ENCODE measurements at places on chromosomes 12 and 14.

- no peak for DNase-seq
These were observed 37.3 kb upstream of the TBPL2 start for GRCh38 chr14:55477680-55478079.

DNA sequence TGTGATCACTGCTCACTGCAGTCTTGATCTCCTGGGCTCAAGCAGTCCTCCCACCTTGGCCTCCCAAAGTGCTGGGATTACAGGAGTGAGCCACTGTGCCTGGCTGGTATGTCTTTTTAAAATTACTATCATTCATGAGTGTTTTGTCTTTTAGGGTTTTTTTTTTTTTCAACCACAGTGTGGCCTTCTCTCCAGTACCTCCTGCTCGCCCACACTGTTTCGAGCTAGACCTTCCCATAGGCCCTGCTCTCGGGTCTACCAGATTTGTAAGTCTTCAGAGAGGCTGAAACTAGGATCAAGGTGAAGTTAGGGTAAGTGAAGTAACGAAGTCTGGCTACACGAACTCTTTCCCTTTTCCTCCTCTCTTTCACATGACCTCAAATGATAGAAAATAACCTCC, 1.5 kb downstream of the BIN2 start:
- DNase-seq: no peak

DNA sequence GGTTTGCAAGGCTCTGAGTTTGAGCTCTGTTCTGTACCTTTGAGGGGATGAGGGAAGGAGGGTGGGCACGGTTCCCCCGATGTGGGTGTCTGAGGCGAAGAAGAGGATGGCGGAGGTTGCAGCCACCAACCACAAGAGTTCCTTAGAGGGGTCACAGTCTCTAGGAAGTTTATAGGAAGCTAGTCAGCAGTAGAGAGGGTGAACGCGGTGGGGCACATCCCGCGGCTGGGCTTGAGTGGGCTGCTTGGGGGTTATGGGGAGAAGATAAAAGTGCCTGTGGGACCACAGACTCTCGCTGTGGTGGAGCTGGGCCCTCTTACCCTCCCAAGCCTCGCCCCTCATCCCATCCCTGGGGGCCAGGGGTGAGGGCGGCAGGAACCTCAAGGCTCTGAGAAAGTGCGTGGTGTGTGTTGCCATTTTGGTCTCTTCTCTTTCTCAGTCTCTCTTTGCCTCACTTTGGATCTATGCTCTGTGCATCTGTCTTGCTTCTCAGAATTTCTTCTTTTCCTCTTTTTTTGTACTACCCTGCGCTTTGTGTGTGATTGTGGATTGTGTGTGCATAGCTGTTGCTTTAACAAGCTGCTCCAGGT, 2.7 kb downstream of the CD4 start:
- no peak for DNase-seq

- no peak for DNase-seq
These were observed 21.3 kb downstream of the MOK start for GRCh38 chr14:102283631-102284129.

- no peak for DNase-seq
These were observed 81.3 kb upstream of the BTG1 start for GRCh38 chr12:92226961-92227360.

DNA sequence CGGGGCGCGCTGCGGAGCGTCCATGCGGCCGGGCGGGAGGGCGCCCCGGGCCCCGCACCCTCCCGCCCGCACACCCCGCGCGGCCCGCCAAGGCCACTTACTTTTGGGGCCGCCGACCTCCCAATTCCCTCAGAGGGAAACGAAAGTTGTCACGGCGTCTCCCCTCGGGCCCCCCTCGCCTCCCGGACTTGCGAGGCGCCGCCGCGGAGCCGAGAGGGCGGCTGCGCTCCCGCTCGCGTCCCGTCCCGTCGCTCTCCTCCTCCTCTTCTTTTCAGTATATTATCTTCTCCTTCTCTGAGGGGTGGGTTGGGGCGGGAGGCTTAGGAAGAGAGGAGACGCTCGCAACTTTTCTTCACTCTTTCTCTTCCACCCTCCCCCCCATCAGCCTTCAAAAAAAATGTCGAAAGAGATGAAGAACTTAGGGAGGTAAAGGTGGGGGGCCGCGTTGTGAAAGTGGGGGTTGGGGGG, 613 bp downstream of the DUSP16 start:
- no peak for DNase-seq

DNA sequence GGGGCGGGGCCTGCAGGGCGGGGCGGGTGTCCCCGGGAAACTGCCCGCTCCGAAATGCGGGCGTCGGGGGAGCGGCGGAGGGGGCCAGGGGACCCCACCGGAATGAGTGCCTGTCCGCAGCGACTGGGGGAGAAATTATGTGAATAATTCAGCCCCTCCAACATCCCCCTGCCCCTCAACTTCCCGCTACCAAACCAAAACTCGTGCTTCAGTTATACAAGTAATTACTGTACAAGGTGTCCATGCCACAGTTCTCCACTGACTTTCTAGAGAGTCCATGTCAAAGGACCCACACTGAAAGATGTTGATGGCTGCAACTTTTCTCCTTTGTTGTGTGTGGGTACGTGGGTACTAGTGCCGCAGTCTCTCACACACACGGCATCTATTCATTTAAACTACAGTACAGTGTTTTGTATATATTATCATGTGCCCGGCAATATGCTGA, 414 bp upstream of the CDK17 start:
- DNase-seq: no peak

GRCh38 chr12:25764892-25765291, 193.6 kb upstream of the RASSF8 start:
- DNase-seq: no peak

DNA sequence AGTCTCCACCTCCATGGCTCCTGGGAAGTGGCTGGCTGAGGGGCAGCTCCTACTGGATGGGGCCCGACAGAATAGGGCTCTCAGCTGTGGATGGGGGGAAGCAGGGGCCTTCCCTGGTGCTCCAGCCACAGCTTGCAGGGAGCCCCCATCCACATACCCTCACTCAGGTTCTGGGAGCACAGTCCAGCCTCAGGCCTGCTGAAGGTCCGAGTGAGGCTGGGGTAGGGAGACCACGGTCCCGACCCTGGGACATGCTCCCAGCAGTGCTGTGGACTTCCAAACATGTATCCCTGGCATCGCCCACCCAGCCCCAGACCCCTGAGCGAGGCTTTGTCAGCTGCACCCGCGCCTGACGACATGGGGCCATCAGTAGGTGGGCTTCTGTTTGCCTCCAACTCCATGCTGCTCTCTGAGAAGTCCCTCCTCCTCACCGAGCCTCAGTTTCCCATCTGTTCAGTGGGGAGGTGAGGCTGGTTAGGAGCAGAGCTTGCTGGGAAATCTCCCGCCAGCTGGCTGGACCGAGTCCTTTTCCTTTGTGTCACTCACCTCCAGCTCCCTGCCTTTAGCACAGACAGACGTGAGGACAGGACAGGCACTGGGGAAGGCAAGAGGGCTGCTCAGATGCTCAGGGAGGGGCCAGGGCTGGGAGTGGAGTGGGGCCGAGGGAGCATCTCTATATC, 9.1 kb upstream of the ATG101 start:
- no peak for DNase-seq

GRCh38 chr14:81433378-81433777, 33.3 kb upstream of the STON2 start:
- DNase-seq: no peak

DNA sequence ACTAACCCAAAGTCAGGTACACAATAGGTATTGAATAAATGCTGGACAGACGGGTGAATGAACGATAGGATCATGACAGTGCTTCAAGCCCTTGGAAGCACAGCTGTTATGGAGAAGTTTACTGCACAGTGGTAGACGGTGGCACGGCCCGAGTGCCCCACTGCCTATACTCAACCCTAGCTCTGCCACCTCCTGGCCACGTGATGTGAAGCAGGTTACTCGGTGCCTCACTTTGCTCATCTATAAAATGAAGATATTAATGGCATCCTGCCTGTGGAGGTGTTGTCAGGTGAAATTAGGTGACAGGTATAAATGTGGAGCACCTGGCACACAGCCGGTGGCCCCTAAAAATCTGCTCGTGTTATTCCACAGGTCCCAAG, 5.8 kb downstream of the ASB2 start:
- DNase-seq: peak; percentile 52

GRCh38 chr14:89267163-89267562, 149.9 kb downstream of the FOXN3 start:
- DNase-seq: no peak

GRCh38 chr14:104689881-104690711, 678 bp downstream of the INF2 start:
- no peak for DNase-seq

DNA sequence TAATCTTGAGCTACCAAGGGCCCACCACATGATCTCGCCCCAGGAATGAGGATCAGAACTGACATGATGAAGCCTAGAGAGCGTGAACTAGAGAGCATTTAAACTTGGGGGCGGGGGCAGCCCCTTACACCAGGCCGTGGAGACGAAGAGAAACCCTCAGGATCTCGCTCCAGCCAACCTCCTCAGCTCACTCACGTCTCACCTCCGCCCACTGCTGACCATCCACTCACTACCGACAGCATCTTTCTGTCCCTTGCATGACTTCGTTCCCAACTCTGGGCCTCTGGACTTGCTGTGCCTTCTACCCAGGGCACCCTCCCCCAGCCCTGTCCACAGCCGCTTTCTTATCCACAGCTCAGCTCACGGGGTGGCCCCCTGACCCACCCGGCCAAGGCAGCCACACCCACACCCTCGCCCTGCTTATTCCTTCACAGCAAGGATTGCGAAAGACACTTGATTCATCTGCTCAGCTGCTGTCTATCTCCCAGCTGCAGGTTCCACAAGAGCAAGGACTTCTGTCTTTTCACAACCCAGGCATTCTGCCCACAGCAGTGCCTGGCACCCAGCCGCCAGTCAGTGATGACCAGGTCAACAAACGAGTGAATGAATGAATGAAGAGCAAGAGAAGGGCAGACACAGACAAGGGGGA, 6.4 kb downstream of the STX2 start:
- DNase-seq: no peak

- no peak for DNase-seq
These were observed 92.2 kb downstream of the PTPRR start for GRCh38 chr12:70828351-70828750.
